Fibroblast of skin of right biceps (primary cell): ENCODE measurements at places on chromosomes 6 and 20.

GRCh38 chr6:158328952-158329351, 16.7 kb downstream of the TULP4 start:
- DNase-seq = no peak

- no peak for DNase-seq
Measured at GRCh38 chr6:28371706-28372451, 22.1 kb downstream of the ZKSCAN3 start.

DNA sequence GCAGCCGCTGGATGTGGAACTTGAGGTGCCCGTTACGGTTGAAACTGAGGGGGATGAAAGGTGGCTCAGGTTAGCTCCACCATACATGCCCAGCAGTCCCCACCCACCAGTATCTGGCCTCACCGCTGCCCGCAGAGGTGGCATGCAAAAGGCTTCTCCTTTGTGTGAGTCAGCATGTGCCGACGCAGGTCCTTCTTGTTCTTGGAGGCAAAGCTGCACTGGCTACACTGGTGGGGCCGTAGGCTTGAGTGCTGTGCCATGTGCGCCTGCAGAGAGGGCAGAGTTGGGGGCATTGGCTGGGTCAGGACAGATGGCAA, 15.8 kb downstream of the PCIF1 start:
- no peak for DNase-seq

DNA sequence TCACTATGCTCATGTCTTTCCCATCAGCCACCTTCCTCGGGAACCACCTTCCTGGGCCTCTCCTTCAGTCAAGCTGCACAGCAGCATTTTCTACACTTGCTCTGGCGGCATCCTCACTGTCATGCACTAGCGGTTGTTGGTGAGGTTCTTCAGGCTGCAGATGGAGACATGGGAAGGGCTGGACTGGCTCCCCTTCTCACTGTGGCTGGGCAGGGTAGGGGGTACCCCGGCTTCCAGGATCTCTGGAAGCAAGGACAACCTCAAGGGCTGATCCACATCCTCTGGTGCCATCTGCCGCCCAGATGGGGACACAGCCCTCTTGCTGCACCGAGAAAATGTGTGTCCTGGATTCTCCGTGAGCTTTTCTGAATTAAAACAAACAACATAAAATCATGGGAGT, 180.1 kb upstream of the RNF24 start:
- DNase-seq = peak; percentile 30

GRCh38 chr6:167487749-167488664, 163.1 kb downstream of the TTLL2 start:
- DNase-seq = no peak

DNA sequence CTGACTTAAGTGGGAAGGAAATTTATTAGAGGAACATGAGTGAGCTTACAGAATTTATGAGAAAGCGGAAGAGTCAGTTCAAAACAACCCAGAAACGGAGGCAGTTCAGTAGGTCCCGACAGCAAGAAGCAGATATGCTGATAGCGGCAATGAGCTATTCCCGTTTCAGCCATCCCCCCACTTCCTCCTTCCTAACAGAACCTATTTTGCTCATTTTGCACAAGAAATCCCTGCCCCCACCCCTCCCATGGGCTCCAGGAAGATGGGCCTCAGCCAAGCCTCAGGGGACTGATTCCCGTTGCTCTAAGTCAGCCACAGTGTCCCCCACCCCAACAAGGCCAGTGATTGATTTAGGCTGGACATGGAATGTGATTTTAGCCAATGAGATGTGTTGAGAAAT, 157.5 kb downstream of the CEBPB start:
- DNase-seq = peak; percentile 50

- peak; percentile 60 for DNase-seq
Measured at GRCh38 chr6:56073315-56073714, 174.1 kb downstream of the COL21A1 start.

- DNase-seq = no peak
Measured at GRCh38 chr20:13718171-13718570, 66.5 kb downstream of the ESF1 start.

DNA sequence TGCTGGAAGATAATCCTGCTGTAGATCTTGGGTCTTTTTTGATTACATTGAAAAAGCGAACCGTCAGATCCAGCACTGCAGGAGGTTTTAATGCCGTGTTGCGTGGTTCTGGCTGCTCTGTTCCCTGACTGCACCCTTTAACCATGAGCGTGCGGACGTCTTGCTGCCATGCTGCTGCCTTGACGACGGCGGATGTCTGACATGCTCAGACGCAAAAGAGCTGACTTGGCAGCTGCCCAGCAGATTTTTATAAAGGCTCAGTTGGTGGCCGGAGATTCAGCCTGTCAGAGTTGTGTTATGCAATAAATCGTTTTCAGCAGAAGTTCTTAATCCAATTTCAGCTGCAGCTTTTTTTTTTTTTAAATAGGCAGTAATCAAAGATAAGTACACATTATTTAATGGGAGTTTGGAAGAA, 119.4 kb downstream of the JARID2 start:
- peak; percentile 95 for DNase-seq

DNA sequence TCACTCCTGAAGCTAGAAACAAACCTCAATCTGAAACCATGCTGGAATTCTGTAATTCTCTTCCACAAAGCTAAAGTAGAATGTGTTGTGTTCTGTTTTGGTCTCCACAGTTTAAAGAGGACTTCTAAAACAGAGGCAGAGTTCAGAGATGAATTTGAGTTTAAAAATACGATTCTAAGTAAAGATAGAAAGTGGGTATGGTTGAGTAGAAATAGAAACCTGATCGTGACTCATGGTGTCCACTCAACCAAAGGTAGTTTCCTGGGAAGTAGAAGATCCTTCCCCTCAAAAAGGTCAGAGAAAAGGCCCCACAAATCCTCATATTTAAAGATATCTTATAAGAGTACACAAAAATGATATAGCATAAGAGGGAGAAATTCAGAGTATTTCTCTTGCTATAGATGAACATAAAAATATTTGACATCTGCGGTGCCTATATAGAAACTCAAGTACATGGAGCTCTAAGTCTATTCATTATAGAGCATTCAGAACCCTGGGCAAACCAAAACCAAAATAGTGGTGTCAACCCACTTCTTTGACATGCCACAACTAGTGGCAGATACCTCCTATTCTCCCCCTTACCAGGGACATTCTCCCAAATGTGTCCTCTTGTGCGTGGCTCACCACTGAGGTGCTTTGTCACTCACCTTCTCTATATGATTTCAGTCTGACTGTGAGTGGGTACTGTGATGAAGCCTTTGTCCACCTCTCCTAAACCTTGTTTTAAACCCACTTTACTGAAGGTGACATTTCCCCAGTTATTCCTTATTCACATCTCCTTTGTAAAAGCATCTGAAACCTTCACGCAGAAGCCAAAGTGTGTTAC, 84.5 kb downstream of the PLCB1 start:
- no peak for DNase-seq

DNA sequence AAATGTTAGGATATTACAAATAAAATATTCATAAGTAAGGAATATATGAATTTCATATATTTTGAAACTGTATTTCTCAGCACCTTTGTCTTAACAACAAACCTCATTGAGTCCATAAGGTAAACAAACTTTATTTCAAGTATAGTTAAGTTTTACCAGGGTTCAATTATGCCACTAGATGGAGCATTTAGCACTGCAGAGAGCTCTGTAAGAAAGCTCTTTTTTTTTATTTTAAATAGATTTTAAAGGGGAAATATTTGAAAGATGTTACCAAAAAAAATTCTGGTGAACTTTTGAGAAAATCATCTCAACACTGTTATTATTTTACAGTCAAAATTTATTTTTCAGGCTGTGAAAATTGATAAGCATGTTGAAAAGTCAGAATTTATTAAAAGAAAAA, 955.2 kb upstream of the EYS start:
- DNase-seq = peak; percentile 33

DNA sequence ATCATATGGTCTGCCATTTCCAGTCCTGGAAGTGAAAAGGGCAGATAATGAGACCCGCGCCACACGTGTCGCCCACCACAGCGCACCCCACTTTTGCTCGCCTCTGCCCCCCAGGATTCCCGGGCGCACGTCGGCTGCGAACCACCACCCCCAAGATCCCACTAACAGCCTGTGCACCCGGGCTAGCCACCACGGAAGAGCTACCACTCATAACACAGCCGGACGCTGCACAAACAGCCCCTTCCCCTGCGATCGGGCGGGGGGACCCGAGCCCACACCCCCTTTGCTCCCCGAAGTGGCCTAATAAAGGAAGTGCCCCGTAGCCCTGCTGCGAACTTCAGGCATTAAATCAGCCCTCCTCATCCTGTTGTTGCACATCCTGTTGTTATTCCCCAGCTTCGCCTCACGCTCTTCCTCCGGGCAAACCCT, 506 bp downstream of the CITED2 start:
- DNase-seq = no peak

GRCh38 chr6:12911427-12911826, 194.9 kb downstream of the PHACTR1 start:
- peak; percentile 34 for DNase-seq

DNA sequence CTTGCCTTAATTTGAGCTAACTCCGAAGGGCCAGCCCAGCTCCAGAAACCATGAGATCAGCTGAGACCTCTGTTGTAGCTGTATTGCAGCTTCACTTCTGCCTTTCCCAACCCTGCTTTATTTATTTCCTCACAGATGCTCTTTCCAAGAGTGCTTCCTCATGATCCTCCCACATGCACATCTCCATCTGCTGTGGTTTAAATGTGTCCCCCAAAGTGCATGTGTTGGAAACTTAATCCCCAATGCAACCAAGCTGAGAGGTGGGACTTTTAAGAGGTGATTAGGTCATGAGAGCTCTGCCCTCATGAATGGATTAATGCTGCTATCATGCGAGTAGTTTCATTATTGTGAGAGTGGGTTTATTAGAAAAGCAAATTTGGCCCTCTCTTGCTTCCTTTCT, 164.4 kb upstream of the TAB2 start:
- no peak for DNase-seq

DNA sequence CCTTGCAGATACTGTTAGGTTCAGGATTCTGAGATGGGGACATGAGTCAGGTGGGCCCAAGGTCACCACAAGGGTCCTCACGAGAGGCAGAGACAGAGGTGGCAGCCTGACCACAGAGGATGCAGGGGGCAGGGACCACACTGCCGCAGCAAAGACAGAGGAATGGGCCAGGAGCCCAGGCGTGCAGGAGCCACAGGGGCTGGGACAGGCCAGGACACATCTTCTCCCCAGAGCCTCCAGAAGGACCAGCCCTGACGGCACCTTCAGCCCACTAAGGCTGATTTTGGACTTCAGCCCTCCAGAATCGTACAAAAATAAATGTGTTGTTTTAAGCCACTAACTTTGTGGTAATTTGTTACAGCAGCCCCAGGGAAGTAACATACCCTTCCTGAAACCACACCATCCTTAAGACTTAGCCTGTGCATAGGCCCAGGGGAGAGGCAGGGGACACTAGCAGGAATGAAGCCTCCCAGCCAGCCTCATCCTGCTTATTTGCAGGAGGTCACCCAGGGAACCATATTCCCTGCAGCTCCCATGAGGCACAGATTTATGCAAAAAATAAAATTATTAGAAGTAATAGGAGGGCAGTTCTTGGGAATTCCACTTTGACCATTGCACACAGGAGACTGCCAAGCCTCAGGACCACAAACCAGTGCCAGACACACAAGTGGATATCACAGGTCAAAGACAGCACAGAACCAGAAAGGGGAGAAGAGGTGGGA, 119.3 kb upstream of the CST7 start:
- no peak for DNase-seq

DNA sequence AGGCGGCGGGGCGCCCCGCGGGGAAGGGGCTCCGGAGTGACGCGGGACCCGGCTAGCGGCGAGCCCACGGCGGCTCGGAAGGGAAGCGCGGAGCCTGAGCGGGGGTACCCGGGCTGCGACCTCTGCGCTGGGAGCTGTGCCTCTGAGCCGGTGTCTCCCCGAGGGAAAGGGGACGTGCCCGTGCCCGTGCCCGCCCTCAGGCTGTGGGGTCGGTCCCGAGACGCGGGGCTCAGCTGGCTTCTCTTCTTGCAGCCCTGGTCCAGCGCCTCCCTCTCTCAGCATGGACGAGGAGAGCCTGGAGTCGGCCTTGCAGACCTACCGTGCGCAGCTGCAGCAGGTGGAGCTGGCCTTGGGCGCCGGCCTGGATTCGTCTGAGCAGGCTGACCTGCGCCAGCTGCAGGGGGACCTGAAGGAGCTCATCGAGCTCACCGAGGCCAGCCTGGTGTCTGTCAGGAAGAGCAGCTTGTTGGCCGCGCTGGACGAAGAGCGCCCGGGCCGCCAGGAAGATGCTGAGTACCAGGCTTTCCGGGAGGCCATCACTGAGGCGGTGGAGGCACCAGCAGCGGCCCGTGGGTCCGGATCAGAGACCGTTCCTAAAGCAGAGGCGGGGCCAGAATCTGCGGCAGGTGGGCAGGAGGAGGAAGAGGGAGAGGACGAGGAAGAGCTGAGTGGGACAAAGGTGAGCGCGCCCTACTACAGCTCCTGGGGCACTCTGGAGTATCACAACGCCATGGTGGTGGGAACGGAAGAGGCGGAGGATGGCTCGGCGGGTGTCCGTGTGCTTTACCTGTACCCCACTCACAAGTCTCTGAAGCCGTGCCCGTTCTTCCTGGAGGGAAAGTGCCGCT, 686 bp downstream of the ZGPAT start:
- no peak for DNase-seq

DNA sequence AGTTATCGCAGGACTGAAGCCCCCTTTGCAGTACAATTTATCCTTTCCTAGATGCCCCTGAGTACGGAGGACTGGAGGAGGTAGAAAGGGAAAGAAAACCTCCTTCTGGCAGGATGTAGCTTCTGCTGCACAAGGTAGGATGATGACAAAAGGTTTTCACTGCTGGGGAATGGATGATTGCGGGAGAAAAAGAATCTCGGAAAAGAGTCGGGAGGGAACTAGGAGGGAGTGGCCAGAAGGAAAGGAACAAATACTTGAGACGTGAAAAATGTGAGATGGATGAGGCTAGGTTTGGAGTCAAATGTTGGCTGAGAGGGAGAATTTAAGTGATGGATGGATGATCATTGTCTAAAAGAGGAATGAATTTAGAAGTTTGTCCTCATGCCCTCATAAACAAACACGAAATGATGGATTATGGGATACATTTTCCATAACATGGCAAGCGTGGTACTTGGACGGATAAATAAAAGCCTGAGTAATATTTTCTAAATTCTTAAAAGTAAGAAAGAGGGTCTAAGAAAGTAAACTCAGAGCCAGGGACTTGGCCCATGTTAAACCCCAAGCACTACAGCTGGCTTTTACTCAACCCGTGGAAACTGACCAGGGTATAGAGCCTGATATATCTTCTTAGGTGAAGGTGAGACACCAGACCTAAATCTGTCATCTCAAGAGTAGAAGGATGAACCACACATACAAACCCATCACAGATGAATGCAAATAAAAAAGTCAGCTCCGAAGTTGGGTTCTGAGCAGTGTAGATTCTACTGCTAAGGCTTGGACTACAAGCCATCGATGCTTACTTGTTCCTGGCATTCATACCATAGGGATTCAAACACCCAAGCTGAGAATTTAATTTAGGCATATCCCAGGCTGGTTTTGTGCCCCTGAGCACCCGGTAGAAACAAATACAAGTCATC, 72.4 kb downstream of the HFE start:
- peak; percentile 63 for DNase-seq

- no peak for DNase-seq
Measured at GRCh38 chr6:4088704-4089103, 9.8 kb upstream of the FAM217A start.

GRCh38 chr6:40334496-40335270, 252.5 kb downstream of the LRFN2 start:
- DNase-seq = no peak

- DNase-seq = no peak
Measured at GRCh38 chr6:128259730-128260685, 260.4 kb downstream of the PTPRK start.
